Anterior cingulate cortex (tissue), 58 donors: ENCODE measurements at places on chromosomes 5 and 9.

GRCh38 chr9:124344291-124345050 is 70.8 kb downstream of the PSMB7 start:
- no peak for DNase-seq

GRCh38 chr5:134997015-134997414 is 29.3 kb downstream of the CATSPER3 start:
- no peak for DNase-seq

DNA sequence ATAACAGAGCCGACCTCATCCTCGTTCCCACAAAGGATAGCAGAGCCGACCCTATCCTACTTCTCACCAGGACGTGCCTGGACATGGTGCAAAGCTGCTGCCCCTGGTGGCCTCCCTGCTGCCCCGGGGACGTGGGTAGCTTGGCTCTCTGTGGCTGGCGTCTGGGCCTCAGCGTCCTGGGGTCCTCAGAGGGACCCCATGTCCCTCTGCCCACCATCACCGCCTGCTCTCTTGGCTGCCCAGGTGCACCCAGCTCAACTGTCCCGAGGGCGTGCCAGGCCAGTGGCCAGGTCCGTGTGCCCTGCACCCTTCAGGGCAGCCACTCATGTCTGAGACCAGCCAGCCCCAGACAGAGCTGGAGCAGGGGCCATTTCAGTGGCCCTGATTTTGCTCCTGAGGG is 8.5 kb downstream of the NKD2 start:
- DNase-seq: no peak

DNA sequence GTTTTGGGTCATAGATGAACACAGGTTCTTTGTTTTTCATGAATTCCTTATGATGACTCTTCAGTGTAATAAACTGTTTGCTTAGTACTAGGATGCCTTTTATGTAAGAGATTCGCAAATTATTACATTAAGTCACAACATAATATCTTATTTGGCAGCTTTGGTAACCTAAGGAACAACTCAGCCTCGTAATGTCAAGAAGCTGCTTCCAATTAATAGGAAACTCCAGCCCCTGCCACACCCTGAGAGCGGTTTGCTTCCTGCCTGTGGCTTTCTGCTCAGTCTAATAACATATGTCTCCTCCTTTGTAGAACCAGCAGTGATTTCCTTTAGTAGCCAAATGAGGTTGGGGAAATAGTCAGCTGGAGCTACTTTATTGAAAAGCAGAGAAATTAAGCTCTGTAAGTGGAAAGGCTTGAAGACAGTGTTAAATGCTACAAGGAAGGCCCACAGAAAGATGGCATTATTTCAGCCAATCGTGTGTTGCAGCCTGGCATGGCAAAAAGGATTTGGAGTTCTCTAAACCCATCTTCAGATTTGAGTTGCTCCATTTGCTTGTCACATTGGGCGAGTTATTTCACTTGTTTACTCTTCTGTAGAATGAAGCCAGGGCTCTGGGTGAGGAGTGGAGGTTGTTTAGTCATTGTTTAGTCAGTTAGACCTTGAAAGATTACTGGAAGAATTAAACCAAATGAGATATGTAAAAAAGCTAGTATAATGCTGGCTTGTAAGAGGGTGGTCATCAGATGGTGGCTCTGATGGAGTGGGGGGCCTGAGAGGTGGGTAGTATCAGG is 54.1 kb downstream of the MTAP start:
- no peak for DNase-seq

- no peak for DNase-seq
These were observed 7.9 kb upstream of the IL3 start for GRCh38 chr5:132052520-132052919.

DNA sequence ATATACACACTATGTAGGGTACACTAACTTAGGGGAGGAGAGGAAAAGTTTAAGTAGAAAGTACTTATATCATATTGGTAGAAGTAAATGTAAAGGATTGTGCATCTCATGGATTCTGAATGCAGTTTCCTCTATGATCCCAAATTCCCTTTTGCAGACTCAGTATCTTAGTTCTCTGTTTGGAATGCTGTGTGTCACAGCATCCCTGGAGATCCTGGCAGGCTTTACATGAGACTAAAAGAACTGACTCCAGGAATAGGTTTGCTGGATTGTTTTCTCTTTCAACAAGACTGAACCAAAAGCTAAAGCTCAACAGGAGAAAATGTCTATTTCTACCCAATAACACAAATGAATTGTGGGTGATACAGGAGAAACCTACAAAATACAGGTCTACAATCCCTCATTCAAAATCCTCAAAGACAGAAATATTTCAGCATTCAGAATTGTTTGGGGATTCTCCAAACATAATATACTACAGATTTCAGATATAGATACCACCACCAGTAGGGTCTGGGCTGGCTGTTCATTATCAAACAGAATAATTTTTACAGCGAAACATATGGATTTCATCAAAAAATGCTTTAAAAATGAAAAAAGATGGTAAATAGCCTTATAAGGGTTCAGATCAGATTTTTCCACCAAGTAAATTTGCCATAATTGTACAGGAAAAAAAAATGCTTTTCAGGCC is 324.7 kb upstream of the GRAMD2B start:
- DNase-seq: no peak

DNA sequence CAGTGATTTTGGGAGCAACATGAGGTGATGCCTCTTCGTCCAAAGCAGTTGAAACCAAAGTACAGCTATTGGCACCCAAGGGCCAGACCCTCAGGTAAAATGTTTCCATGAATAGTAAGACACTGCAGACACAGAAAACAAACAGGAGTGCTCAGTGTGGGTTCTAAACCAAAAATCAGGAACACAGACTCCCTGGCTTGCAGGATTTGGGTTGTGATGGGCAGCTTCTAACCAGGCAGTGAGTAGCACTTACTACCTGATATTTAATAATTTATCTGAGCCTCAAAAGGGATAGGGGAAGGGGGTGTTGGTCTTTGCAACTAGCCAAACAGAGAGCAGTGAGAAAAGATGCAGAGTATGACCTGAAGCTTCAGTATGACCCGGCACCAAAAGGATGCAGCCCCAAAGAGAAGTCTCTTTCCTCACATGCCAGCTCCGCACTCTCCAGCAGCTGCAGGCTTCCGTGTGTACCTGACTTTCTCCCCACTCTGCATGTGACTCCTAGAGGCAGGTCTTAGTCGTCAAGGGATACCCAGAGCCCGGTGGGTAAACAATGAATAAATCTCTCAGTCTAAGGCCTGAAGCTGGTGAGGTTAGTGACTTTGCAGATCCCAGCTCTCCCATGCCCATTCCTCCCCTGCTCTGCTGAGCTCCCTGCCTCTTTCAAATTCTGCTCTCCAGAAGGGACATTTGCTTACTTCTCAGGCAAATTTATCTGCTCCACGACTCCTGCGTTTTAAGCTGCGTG is 105.4 kb upstream of the SPOCK1 start:
- DNase-seq: no peak

DNA sequence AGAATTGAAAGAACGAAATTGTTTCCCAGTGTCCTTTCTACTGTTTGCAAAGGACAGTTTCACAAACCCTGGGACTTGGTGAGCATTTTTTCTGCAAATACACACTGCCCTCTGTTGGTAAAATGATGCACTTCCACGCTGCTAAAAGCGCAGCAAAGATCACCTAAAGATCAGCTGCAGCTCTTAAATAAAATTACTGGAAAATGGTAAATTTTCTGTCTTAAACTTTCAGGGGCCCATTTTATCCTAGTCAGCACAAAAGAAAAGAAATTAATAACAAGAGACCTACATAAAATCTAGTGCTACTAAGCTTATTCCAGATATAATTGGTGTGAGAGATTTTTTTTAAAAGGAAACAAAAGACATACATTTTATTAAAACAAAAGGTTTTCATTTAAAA is 566.0 kb downstream of the CAAP1 start:
- DNase-seq: no peak

- DNase-seq: no peak
These were observed 403.6 kb upstream of the TUSC1 start for GRCh38 chr9:26081847-26082246.

DNA sequence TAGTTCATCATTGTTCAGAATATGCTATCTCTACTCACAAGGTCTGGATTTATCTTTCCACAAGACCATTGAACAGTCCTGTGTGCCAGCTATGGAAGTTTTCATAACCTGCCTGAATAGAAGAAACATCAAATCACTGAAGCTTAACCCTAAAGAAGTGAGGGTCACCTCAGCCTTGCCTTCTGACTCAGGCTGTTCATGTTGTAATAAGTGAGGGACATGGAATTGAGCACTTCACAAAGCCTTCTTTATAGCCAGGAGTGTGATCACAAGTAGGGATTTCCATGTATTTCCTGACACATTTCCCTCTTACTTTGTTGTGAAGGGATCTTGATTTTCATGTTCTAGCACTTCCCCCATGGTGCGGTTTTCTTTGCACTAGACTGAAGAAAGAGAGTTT is 577.5 kb upstream of the WWC1 start:
- no peak for DNase-seq

DNA sequence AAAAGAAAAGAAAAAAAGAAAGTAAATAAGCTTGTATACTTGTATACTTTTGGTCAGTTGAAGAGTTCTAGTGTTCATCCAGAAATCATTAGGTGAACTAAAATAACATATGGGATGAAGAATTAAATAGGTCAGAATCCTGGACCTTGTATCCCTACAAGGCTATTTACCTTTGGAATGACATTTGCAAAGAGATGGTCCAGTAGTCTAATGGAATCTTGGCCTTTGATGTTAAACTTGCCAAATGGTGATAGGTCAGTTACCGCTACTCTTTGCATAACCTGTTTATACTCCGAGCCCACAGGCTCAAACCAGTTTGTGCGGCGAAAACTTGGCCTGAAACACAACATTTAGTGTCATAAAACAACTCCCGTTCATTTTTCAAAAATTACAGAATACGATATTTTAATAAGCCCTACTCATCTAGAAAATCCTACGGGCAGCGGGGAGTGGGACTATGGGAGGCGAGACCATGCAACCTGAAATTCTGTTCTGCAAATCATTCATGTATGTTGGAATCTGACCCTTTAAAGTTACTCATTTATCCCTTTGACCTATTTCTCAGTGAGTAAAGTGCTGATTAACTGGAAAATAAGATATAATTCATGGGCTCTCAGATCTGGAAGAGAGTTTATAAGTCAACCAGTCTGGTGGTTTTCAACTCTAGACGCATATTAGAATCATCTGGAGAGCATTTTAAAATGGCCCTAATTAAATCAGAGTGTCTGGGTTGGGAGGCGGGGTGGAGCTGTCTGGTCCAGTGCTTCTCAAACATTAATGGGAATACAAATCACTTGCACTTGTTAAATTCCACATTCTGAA is 38.6 kb downstream of the DMGDH start:
- no peak for DNase-seq

- DNase-seq: no peak
These were observed 85.4 kb downstream of the KCNN2 start for GRCh38 chr5:114447084-114447773.
